ENCODE measurements at places on chromosomes 6 and 20.

- no peak for DNase-seq
These were observed 122.0 kb upstream of the ID4 start for GRCh38 chr6:19715167-19715551.

DNA sequence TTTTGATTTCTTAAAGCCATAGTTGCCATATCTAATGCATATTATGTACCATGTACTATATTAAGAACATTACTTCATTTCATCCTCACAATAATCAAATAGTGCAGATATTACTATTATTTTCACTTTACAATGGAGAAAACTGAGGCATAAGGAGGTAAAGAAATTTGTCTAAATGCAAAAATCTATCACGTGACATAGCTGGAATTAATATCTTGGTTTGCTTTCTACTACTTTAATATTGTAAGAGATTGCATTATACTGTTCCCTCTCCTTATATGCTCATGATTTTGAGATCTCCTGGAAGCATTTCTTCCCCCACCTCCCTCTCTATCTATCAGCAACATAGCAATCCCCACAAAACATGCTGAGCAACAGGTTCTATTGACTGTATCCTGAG is 330.8 kb upstream of the SPTLC3 start:
- no peak for DNase-seq

GRCh38 chr6:140276133-140276532 is 901.7 kb upstream of the CITED2 start:
- DNase-seq, result no peak

- no peak for DNase-seq
These were observed 16.8 kb downstream of the MYLK4 start for GRCh38 chr6:2733736-2734480.

- DNase-seq, result no peak
These were observed 585.2 kb downstream of the PHF3 start for GRCh38 chr6:64220801-64221200.

DNA sequence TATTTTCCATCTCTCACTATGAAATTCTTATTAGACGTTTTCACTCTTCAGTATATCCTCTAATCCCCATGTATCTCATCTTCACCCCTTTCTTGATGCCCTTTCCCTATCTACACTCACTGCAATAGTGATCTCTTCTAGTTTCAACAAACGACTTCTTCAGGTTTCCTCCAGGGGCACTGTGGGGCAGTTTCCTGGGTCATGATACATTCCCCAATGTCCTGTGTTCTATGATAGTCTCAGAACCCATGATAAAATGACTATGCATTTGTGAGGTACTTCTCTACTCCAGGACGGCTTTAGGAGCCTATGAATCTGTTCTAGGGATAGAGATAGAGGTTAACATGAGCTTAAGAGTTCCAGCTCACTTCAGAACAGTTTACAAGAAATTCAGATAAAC is 183.3 kb downstream of the FOXC1 start:
- DNase-seq, result no peak

- DNase-seq, result no peak
These were observed 79.7 kb upstream of the AFDN start for GRCh38 chr6:167746975-167747374.

- no peak for DNase-seq
These were observed 76.8 kb upstream of the ARMC2 start for GRCh38 chr6:108771421-108771820.

DNA sequence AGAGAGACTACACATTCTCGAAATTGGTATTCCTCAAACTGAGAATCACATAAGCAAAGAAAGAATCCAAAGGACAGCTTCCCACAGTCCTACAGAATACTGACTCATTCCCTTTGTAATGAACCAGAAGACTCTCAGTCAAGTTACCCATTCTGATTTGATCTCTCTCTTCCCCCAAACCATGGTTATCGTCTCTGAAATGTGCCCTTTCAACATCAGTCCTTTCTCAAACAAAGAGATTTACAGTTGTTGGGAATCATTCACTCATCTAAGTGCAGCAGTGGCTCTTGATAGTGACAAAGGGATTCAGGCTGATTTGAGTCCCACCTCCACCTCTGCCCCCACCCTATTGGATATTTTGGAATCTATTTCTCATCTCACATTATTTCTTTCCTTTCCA is 15.0 kb upstream of the RSPO3 start:
- no peak for DNase-seq

DNA sequence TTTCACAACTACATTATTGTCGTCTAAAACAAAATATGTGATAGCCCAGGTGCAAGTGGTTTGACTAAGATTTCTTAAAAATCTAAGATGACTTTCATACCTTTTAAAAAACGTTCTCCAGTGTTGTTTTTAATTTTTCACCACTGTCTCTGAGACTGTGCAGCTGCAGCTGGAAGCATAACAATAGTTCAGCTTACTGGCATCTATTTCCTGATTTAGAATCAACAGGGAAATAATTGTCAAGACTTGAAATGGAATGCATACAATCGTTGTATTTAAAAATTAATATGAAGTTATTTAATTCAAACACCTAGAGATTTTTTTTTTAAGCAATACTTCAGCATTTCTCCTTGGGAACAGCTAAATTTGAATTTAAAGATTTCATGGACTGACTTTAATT is 982.0 kb upstream of the EPHA7 start:
- no peak for DNase-seq

DNA sequence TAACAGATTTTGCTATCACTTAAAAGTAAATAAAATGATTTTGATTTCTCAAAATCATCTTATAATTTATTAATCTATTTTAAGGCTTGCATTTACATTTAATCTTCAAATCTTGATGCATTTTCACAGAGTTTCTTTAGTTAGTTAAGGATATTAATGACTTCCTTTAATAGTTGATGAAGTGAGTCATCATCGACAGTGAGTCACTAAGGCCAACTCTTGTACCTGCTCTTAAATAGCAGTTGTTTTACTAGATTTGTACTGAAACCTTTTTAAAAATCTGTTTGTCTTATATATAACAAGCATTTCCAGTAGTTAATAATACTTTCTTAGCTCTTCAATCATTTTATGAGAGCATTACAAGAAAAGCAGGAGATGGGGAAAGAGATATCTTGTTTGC is 191.7 kb downstream of the ESR1 start:
- DNase-seq, result no peak

DNA sequence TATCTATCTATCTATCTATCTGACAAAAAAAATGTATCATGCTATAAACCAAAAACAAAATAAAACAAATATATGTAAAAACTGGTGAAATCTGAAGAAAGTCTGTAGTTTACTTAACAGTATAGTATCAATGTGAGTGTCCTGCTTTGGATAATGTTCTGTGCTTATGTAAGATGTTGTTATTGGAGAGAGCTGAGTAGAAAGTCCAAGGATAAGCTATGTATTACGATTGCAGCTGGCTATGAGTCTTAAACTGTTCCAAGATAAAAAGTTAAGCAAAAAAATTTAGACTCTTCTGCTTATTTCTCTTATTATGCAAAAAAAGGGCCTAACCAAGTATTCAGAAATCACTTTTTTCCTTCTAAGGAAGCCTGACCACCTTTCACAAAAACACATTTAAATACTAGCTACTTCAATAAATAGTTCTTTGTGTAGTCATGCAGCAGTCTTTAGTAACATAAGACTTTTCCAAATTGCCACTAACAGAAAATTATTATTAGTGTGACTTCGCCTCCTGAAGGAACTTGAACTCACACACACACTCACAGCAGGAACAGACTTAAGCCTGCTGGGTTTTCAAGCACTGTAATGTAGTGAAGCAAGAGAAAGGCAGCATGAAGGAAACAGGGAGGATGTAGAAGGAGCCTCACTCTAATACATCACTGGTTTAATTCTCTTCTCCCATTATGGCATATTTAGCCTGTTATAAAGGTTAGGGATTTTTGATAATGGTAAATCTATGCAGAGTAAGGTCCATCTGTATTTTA is 265.8 kb upstream of the GJE1 start:
- no peak for DNase-seq

GRCh38 chr6:143522039-143522600 is 10.6 kb upstream of the FUCA2 start:
- DNase-seq, result no peak

GRCh38 chr6:166747644-166748595 is 120.9 kb upstream of the RPS6KA2 start:
- no peak for DNase-seq

- DNase-seq, result no peak
These were observed 54.3 kb downstream of the MYLIP start for GRCh38 chr6:16183187-16183664.

DNA sequence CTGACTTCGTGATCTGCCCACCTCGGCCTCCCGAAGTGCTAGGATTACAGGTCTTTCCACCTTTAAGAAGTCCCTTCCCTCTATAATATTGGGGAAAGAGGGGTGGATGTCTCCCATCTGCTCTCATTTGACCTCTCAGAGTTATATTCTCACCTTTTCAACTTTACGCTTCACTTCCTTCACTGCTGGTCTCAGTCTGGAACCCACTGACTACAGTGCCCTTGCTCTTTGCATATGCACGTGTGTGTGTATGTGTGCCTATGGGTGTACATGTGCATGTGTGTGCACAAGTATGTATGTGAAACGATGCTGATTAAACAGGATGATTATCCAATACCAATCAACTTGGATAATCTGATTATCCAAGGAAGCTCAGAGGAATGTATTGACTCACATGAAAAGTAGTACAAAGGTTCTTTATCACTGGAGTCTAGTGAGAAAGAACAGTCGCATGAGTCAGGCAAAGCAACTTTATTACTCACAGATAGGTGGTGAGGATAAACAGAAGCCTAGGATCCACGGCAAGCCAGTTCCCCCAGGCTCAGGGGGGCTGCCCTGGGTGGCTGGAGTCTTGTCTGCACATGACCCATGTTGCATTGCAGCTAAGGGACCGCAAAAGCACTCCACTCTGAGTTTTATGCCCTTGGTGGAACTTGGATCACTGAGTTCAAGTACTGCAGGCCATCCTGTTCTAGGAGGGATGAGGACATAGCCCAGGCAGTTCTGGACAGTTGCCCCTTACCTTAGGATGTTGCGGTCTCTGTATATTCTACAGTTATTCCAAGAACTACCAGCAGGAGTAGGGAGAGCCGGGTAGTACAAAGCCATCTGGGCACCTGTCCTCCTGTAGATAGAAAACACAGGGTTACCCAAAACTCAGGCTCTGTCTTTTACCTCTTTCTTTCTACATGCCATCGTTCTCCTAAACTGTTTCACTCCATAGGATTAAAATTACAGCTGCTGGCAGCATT is 50.9 kb downstream of the SNRNP48 start:
- no peak for DNase-seq

GRCh38 chr6:119197271-119197670 is 118.8 kb upstream of the FAM184A start:
- no peak for DNase-seq

DNA sequence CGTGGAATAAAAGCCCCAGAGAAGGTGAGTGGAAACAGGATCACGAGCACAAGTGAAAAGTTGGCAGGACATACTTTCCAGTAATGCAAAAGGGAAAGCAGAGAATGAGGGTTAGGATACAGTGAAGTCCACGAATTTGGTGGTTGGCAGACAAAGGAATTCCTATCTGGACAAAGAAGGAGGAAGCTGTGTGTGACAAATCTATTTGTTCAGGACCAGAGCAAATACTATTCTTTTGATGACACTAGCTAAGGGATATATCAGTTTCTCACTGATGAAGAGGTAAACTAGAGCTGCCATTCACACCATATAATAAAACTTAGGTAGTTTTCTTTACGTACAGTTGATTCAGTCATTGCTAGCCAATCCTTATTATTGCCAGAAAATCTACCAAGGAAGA is 156.8 kb upstream of the GRIK2 start:
- DNase-seq, result no peak

DNA sequence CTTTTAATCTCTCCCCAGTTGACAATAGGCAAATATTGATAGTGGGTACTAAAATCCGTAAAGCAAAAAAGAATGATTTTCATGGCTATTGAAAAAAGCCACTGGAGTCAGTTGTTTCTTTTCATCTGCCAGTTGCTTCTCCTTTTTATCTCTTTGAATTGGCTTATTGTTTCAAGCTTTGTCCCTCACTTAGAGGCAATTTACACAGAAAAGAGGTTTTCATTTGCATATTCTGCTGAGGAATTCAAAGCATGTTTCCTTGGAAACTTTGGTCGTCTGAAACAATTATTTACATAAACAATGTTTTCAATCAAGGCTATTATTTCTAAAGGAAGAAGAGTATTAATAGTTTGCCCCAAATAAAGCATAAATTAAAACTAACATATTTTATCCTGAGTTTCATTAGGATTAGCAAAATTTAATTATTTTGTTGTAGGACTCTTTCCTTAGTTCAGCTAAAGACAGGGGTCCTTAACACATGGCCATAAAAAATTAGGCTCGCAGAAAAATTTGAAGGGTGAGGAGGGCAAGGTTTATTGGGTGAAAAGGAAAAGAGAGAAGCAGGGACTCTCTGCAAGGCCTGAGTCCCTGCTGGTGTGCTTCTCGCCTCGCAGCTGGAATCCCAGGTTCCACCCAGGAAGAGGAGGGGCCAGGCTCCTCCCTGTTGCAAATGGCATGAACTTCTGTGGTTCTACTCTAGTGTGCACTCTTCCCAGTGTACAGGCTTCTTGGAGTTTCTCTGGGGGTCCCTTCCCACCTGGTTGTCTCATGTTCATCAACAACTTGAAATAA is 138.8 kb upstream of the LAMA2 start:
- DNase-seq, result no peak

DNA sequence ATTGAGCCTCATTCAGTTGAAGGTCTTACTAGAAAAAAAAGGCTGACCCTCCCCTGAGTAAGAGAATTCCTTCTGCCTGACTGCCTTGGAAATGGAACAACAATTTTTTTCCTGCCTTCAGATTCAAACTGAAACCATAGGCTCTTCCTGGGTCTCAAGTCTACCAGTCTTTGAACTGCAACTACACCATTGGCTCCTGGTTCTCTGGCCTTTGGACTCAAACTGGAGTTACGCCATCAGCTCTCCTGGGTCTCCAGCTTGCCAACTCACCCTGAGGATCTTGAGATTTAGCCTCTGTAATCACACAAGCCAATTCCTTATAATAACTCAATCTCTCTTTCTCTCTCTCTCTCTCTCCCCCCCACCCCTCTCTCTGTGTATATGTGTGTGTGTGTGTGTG is 36.0 kb upstream of the SNX9 start:
- DNase-seq, result no peak

- DNase-seq, result no peak
These were observed 113.9 kb upstream of the ZNF217 start for GRCh38 chr20:53707371-53708055.

DNA sequence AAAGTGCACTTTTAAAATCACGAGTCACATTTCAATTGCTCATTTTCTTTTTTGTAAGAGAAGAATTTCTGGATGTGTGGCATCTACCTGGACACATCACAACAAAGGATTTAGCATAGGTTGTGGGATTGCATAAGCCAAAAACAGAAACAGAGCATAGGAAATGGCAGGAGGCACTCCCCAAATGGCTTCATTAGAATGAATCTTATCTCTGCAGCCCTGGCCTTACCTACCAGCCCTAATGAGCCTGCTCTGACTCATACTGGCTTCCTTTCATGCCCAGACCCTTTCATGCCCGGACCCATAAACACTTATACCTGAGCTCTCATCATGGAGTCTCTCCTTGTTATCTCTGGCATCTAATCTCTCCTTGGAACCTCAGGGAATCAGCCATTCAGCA is 23.9 kb upstream of the SPTLC3 start:
- DNase-seq, result no peak

DNA sequence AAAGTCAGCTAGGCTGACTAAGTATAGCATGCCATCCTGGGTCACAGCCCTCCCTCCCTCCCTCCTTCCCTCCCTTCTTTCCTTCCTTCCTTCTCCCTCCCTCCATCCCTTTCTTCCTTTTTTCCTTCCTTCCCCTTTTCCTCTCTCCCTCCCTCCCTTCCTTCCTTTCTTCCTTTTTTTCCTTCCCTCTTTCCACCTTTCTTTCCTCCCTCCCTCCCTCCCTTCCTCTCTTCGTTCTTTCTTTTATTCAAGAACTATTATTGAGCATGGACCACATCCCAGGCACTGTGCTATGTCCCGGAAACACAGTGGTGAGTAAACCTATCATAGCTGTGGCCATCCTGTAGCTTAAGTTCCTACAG is 106.2 kb upstream of the BACH2 start:
- DNase-seq, result no peak

Measured in stimulated activated CD4-positive, alpha-beta T cell treated with anti-CD3 and anti-CD28 coated beads, Interleukin-1b, Interleukin-23, amount 100 ng/mL, for 1 hour (primary cell).